ENCODE measurements at places on chromosomes 16 and 17.

GRCh38 chr16:73183611-73184092 is 135.7 kb upstream of the ZFHX3 start:
- DNase-seq = no peak

GRCh38 chr16:30736995-30737793 is 11.0 kb upstream of the PHKG2 start:
- no peak for DNase-seq

DNA sequence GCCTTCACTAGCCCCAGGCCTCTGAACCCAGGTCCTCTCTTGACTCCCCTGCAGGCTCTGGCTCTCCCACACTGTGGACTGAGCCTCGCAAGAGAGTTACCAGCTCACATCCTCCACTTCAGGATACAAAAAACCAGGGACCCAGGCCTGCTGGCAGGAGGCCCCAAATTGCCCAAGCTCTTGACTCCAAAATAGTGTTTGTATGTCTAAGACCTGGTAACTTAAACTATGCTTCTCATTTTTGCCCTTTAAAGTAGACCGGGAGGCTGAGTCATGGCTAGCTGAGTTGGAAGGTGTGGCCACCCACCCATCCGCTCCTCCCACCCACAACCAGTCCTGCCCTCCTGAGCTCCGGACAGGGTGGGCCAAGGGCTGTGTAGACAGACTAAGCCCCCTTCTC is 250.0 kb downstream of the SOX9 start:
- no peak for DNase-seq

DNA sequence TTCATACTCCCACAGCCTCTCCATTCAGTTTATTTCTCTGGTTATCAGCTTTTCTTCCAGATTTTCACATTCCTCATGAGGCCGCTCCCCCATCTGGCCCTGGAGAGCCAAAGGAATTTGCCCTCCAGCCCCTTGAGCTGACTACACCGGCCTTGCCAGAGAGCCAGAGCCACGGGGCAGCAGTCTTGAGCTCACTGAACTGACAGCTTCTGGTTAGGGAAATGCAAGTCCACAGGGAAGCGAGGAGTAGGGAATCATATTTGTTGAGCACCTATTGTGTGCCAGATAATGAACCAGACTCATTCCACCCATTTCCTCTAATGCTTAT is 102.4 kb downstream of the ABCC12 start:
- DNase-seq = no peak

DNA sequence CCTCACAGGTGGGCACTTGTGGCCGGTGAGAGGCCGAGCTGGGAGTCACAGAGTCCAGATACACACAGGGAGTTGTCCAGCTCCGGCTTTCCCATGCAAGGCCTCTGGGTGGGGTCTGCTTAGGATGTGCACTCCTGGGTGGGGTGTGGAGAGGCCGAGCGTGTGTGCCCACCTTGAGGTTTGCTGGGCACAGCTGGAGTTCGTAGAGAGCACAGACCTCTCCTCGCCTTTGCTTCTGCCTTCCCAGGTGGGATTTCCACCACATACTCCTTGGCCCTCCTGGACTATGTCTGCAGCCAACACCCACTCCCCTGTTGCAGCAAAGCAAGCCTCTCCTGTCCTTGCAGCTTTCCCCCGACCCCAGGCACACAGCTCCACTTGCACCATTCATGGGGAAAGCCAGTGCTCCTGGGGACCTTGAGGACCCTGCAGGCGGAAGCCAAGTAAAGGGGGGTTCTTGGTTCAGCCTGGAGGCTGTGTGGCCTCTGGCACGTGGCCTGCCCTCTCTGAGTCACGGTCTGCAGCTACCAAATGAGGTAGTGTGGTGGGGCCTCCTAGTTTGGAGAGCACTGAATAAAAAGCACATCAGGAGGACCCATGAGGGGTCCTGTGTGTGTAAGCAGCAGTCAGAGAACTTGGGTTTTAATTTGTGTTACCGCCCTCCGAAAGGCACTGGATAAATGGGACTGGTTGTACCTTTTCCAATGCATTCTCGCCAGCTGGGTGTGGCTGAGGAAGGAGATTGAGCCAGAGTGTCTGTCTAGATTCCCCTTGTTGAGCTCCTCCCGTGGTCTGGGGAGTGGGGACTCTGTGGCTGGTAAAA is 31.5 kb downstream of the MPRIP start:
- DNase-seq = no peak

GRCh38 chr17:76562734-76563148 is 22.9 kb downstream of the PRCD start:
- DNase-seq = no peak

DNA sequence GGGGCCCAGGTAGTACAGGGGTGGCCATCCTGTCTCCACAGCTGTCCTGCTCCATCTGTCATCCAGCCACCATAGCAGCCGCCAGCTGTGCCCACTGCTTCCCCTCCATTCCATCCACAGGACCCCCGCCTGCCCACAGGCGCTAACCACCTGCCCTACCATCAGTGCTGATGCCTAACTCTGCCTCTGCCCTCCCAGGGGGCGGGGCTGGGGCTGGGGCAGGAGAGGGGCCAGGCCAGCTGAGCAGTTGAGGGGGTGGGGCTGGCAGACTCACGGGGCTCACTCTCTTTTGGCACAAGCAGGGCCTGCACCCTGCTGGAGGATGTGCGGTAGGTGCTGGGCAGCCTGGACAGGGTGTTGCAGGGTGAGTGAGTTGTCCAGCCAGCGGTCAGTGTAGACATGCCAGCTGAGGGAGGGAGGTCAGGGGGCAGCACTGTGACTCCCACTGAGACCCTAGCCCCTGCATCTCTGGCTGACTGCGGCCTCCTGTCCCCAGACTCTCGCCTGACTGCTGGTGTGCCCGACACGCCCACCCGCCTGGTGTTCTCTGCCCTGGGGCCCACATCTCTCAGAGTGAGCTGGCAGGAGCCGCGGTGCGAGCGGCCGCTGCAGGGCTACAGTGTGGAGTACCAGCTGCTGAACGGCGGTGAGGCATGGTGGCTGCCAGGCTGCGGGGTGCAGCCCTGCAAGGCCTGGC is 9.6 kb downstream of the GALK1 start:
- DNase-seq = no peak

DNA sequence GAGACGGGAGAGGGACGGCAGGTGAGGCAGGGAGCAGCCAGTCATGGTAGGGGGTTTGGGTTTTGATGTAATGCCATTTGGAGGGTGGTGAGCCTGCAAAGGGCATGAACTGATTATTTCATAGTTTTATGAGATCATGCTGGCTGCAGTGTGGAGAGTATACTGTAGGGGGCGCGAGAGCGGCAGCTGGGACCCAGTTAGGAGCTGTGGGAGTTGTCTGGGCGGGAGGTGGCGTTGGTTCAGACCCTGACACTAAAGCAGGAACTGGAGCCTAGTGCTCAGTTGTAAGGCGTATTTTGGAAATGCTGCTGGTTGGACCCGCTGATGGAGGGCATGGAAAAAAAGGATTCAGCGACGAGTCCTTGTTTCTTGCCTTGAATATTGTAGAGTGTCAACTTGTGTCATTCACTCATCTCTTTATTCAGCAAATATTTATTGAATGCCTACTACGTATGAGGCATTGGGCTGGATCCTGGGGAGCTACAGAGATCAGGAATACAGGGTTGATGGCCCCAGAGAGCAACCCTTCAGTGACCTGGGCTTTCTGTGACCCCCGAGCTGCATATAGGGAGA is 23.7 kb upstream of the KDM8 start:
- DNase-seq = peak; percentile 93

GRCh38 chr17:50899005-50899460 is 32.9 kb upstream of the TOB1 start:
- DNase-seq = no peak

DNA sequence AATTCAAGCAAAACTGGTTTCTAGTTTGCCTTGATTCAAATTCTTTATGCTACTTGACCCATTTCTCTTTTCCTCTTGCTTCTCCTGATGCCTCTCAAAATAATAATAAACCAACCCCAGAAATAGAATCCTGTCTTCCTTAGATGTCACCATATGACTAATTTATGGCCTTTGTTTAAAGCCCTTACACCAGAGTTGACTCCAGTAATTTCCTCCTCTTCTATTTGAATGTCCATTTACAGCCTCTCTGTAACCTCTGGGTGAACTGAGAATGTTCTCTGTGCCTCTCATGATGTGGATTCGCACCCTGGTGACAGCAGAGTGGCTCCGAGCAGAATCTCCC is 31.5 kb downstream of the ZFHX3 start:
- no peak for DNase-seq

GRCh38 chr16:67279296-67280089 is at the start of gene PLEKHG4:
PLEKHG4 (plus strand) TSS chr16:67279532; CDS start chr16:67280045, 513 bp downstream.
- no peak for DNase-seq

All from activated CD8-positive, alpha-beta memory T cell treated with anti-CD3 and anti-CD28 coated beads for 24 hours (primary cell).